ENCODE measurements at places on chromosomes 1 and 21.

DNA sequence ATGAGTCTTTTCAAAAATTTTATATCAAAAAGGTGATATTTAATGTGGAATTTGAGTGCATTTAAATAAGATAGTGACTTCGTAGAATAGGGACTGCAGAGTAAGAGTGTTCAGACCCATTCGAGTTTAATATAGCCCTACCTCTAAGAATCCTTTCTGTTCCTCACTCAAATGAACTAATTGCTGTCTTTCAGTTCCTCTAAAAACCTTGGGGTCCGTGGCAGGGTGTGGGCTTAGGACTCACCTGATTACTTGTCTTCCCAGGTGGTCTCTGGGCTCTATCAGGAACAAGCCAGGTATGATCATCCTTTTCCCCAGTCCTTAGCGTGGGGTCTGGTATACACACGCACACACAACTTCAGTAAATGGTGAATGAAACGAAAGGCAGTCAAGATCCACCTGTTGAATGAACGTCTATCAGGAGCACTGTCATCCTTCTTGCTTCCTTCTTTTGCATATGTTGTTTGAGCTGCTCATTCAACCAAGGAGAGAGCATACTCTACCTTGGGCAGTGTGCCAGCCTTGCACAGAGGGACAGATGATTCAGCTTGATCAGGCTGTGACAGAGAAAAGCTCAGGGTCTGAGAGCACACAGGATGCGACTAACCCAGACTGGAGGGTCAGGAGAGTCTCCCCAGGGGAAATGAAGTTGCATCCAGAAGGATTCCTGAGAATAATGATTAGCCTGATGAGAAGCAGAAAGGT is 1.2 kb upstream of the RNF11 start:
- no peak for DNase-seq

DNA sequence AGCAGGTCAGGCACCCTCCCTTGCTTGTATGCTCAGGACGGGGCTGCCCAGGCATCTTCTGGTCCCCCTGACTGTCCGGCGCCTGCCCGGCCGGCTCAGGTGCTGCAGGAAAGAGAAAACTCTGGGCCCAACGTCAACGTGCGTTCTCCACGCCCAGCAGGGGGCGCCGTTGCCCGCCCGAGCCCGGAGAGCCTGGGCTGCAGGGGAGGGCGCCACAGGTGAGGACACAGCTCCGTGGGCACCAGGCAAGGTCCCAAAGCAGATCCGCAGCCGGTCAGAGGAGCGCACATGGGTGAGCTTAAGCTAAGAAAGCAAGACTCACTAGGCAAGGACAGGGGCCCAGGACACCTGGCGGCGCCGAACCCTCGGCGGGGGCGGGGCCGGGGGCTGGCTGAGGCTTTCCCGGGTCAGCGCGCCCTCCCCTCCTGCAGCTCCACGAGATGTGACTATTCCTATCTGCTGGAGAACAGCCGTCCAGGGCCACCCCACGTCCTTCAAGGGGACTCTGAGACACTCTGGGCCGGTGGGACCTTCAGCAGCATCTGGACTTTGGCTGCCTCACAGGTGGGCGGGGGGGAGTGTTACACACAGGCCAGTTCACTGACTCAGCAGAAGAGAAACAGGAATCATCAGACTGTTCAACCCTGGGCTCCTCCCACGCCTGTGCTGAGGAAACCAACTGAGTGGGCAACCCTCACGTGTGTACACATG is 29.3 kb downstream of the KRTAP10-1 start:
- peak; percentile 78 for DNase-seq

DNA sequence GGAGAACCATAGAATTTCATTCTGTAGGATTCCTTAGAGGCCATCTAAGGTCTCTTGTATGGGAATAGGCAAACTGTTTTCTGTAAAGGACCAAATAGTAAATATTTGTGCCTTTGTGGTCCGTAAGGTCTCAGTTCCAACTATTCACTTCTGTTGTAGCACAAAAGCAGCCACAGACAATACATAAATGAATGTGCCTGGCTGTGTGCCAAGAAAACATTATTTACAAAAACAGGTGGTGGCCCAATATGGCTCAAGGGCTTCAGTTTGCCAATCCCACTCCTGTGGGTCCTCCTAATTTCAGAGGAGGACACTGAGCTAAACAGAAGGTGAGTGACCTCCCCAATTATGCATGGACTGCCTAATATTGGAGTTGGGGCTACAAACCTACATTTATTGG is 67.6 kb upstream of the EDEM3 start:
- no peak for DNase-seq

DNA sequence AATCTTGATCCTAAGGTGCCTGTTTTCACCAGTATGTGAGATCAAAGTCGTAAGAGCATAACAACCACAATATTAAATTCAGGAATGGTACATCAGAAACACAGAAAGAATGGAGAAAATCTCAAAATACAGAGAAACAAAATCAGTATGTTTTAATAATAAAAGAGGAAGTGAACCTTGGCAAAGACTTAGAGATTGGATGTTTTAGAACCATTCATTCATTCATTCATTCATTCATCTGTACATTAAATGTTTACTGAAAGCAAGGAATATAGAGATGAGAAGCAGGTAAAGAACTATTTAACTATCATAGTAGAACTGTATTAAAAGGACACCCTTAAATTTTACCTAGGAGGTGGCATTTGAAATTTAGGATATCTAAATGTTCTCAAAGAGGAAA is 55.7 kb downstream of the EDEM3 start:
- no peak for DNase-seq

Data from stimulated activated CD4-positive, alpha-beta T cell treated with anti-CD3 and anti-CD28 coated beads, Interleukin-1b, Interleukin-23, amount 100 ng/mL, for 4 hours (primary cell).